MV-4-11 (cell line): ENCODE measurements at places on chromosomes 12 and 14.

DNA sequence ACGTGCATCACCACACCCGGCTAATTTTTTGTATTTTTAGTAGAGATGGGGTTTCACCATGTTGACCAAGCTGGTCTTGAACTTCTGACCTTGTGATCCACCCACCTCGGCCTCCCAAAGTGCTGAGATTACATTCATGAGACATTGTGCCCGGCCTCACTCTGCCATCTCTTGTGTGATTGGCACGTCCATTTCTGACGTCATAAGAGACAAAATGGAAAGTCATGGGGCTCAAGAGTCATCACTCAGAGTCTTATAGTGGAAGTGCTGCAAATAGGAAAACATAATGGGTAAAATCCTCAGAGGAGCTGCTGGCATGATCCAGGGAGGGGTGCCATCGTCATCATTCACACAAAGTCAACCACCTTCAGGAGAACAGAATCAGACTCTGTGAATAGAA, 54.2 kb upstream of the GPATCH2L start:
- no peak for DNase-seq

- no peak for DNase-seq
Measured at GRCh38 chr12:121784460-121784859, 9.0 kb downstream of the RHOF start.

DNA sequence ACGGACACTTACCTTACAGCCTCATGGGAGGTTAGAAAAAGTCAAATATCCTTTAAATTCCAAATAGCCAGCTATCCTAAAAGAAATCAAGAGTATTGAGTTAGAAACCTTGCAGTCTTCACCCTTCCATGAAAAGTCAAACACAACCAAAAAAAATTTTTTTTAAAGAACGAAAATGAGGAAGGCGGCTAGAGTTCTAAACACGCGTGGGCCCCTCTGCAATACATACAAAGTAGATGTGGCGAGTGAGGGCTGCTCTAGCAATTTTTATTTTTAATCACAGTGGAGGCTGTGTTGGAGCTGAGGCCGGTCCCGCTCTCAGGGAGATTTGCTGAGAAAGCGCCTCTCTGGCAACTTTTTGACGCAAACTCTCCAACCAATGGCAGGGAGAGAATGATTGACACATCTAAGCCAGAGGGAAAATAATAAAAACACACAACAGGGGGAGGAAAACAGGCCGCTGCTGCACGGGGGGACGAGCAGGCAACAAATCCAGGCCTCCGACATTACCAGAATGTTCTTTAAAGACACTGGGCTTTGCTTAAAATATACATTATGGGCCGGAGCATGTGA, at the start of gene OTX2:
OTX2 (minus strand) TSS at position 333 of the 573 bp plus-strand sequence. CDS start 5,023 bp downstream, outside the sequence.
- DNase-seq = no peak

GRCh38 chr12:120361506-120362208, 7.3 kb downstream of the MSI1 start:
- no peak for DNase-seq
